Stimulated activated CD4-positive, alpha-beta T cell treated with anti-CD3 and anti-CD28 coated beads, Interleukin-12 subunit alpha, Interleukin-12 subunit beta, amount 100 ng/mL, for 48 hours (primary cell): ENCODE measurements at places on chromosomes 3 and 15.
A peak's percentile ranks its signal among the peaks of the same experiment; 100 is the strongest.

DNA sequence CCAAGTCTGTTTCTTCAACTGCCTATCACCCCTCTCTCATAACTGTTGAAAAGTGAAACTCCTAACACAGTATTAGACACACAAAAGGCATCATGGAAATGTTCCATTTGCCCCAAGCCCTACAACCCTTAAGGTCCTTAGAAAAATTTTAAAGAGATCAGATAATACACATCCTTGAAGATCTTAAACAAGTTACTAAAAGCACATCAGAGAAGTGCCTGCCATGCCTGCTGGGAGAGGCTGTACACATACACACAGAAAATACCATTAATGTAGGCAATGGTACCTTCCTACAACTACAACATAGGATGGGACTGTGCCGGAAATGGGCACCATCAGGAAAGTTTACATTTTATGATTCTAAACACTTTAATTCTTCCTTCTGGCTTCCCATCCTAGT, 3.3 kb downstream of the ADAM10 start:
- no peak for DNase-seq

DNA sequence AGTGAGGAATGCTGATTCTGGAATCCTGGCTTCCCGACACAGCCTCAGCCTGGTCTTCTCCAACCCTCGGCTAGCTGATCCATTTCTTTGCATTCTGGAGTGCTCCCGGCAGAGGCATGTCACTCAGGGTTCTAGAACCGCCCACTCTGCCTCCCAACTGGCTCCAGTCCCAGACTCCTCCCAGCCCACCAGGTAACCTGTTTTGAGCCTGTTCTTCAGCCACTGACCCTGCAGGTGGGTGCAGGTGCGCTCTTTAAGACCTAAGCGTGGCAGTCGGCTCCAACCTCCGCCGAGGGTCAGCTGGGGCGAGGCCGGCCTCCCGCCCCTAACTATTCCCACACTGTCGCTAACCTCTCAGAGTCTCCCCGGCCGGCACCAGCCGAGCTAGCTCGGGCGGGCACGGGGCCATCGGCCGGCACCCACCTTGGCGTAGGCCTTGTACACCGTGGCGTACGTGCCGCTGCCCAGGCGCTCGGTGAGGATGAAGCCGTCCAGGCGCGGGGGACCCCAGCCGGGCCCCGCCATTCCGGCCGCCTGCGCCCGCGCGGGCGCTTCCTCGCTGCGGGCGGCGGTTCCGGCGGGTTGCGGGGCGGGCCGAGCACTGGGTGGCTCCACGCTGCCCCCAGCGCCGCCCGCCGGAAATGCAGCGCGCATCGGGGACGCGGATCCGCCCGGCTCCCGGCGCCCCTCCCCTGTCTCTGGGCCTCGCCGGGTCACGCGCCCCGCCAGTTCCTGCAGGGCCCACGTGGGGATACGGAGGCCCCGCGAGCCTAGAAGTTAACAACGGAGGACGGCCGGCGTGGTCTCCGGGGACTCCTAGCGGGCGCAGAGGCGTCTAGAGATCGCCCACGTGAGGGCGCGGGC, at the start of gene ULK3:
Gene ULK3 (minus strand): TSS at position 576 of the 864 bp plus-strand sequence. CDS start 51 bp downstream, at position 525.
- DNase-seq, result peak; percentile 90

GRCh38 chr3:29745232-29745870, 464.5 kb downstream of the RBMS3 start:
- DNase-seq, result no peak

DNA sequence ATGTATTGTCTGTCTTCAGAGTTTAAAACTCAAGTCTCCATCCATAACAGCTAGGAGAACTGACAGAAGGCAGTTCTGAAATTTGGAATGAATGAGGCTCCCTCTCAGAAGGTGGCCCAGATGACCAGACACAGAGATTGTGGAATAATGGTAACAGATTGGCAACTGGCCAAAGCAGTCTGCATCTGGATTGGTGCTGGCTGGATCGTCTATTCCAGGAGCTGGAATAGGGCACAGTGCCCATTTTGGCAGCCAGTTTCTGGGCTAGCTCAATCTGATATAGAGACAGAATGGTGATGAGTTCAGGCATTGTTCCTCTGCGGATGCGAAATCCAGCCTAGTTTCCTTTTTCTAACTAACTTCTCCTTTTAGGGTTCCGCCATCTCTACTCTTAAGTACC, 851.7 kb downstream of the PDCD6IP start:
- no peak for DNase-seq

GRCh38 chr3:12875857-12876836, 34.8 kb upstream of the RPL32 start:
- no peak for DNase-seq

DNA sequence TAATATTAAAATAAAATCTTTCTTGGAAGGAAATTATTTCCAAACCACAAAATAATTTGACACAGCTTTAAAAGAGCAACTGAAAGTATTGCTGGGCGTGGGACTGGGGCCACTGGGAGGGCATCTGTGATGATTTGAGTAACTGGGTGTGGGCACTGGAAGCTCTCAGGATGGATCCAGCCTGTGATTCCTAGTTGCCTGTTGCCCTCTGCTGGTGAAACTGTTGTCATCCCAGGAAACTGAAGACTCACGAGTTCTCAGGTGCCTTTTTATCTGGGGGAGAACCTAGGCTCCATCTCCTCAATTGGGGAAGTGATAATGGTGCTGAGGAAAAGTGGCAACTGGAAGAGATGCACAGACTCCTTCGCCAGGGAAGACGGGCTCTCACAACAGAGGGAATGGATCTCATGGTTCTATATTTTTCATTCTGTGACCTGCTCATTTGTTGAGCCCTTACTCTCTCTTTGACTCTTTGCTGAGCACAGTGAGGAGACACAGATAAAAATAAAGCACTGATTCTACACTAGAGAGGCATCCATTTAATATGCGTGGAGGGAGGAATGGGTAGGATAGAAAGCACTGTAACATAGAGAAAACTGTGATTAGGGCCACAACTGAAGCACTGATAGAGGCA, 61.6 kb downstream of the TPRG1 start:
- DNase-seq, result peak; percentile 18

DNA sequence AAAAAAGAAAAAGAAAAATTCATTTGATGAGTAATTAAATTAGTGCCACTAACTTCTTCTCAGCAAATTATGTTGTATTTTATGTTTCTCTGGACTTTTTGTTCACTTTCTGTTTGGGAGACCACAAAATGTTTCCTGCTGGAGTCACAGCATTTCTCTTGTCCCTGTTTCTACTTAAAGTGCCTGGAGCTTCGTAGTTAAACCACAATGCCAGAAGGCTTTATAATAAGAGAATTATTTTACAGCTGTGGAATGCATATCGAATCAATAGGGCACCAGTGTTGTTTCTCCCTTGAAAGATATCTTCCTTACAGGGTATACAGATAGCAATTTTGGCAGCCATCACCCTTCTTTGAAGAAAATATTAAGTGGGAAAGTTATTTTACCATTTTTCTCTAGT, 3.2 kb downstream of the DTWD1 start:
- no peak for DNase-seq

DNA sequence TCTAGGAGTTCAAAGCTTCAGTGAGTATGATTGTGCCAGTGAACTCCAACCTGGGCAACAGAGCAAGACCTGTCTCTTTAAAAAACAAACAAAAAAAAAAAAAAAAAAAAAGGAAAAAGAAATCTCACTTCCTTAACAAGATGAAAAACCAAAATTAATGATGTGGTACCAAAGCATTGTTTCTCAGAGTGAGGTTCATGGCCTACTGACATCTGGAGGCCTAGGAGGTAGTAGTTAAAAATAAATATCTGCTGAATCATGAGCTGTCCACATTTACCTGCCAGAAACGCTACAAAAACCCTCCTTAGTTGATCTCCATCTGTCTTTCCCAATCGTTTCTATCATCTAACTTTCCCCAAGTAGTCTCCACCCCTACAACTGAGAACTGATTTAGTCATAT, 51.2 kb downstream of the EPHA6 start:
- DNase-seq, result no peak

GRCh38 chr3:116300226-116300625, 145.1 kb downstream of the LSAMP start:
- no peak for DNase-seq

- DNase-seq, result peak; percentile 11
Observed at GRCh38 chr15:34366271-34367065, 528 bp downstream of the LPCAT4 start.

DNA sequence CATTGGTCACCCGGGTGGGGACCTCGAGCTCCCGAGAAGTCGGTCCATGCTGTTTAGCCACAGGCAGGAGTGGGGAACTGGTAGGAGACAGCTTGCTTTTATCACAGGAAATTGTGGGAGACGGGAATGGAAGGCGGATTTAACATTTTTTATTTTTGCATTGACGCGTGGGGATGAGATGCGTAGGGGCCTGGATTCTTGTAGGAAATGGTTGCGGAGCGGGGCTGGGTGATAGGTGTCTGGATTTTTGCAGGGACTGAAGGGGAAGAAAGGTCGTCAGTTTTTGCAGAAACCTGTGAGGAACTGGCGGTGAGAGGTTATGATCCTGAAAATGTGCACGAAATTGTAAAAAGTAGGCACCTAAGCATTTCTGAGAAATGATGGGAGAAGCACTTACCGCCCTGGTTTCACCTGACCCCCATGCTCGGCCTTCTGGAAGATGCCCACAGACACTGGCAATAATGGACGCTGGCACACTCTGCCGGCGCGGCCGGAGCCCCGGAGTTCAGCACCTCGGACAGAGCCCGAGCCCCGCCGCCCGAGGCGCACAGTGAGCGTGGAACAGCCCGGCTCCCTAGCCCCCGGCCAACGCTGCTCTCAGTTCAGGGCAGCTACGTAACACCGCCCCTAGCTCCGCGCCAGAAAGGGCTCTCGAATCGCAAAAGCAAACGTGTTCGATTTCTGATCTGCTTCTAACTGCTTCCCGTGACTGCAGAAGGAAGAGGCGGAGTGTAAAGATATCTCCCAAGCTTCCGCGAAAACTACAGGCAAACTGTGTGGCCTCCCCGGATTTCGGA, 928 bp downstream of the ANKRD34C start:
- DNase-seq, result peak; percentile 19

DNA sequence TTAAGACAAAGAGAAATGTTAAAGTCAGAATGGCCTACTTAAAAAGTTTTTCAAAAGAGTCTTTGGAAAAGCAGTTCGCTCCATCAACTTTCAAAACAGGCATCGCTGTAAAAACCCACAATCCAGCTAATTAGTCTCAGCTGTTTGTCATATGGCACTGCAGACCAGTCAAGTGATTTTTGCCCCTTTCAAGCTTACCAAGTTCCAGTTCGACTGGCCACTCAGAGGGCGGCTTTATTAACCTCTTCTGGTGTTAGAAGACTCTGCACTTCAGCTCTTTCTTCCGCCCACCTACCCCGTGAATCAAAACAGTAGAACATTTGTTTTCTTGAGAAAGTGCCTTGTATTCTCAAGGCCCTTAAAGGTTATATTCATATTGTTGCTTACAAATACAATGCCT, 19.3 kb downstream of the RAB27A start:
- no peak for DNase-seq

- DNase-seq, result no peak
Observed at GRCh38 chr3:139204728-139205127, 139.1 kb upstream of the MRPS22 start.

GRCh38 chr3:58386626-58387365, 46.8 kb downstream of the PDHB start:
- no peak for DNase-seq
